Stimulated activated CD4-positive, alpha-beta T cell treated with anti-CD3 and anti-CD28 coated beads, Interleukin-1b, Interleukin-23, amount 100 ng/mL, for 1 hour (primary cell): ENCODE measurements at places on chromosomes 4 and X.

DNA sequence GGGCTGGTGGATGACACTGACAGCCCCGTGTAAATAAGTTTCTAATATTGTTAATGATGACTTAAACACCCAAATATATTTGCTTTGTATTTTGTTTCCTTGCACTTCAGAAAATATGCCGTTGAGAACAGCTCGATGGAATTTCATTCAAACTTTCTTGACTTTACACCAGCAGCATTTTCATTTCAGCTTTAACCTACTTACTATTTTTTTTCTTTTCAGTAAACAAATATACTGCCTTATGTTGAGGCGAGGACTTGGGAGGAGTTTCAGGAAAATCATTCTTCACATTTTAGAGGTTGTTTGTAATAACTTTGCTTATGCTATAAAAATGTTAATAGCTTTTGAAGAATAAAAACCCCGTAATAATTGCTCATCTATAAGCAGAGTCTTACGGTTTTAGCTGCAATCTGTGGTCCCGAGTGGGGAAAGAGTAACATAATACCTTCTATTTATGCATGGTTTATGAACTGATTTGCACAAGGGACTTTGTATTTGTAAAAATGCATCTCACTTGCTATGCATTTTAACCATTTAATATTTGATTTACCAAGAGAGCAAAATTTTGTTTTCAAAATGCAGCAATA is 14.1 kb upstream of the TENM3 start:
- DNase-seq = no peak

GRCh38 chr4:17427991-17428390 is 83.9 kb downstream of the QDPR start:
- DNase-seq = no peak

GRCh38 chrX:103215425-103215991 is 600 bp downstream of the BEX4 start:
- DNase-seq = no peak

DNA sequence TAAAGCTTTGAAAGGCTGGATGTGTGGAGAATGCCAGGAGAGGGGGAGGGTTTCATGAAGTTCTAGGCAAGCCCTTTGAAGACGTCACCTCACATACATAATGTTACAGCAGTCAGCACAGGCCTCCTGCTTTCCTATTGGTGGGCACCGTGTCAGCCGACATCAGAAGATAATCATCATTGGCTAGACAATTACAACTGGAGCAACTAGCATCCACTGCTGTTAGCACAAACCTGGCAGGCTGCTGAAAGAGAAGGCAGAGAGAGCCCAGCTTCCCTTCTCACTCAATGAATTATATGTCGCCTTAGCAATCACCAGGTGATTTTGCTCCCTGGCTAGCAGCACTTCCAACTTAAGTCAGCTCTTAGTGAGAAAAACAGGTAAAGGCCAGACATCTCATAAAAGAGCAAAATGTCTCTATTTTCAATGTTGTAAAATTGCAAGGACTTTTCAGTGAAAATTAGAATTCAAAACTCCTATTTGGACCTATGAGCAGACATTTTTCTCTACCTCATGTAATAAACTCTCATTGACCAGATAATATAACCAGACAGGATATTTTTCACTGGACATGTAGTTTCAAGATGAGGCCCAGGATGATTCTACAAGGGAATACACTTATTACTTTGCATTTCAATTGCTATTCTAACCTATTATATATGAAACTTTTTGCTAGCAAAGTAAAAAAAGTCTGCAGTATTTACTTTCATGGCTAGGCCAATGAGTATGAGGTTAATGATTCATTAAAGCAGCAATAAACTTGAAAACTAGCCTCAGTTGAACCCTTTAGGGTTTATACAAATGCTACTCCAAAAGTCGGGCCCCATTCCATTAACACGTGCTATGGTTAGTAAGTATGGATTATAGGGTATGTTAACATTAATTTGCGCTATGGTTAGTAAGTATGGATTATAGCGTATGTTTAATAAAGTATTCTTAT is 4.3 kb downstream of the ELOVL6 start:
- peak; percentile 37 for DNase-seq

DNA sequence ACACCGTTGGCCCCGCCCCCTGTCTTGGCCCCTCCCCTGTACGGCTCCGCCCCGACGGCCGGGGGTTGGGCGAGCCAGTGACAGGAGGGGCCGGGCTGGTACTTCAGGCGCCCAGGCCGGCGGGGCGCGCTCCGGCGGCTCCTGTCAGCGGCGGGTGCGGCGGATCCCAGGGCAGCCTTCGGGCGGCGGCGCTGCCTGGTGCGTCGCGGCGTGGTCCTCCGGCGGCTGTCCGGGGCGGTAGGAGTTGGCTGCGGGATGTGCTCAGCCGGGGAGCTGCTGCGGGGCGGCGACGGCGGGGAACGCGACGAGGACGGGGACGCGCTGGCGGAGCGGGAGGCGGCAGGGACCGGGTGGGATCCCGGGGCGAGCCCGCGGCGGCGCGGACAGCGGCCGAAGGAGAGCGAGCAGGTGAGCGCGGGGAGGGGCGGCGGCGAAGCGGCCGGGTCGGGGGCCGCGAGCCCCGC is at the start of gene FAM241A:
Gene FAM241A (plus strand): TSS at position 129 of the 464 bp plus-strand sequence. CDS start 127 bp downstream, at position 256.
- DNase-seq = peak; percentile 95

DNA sequence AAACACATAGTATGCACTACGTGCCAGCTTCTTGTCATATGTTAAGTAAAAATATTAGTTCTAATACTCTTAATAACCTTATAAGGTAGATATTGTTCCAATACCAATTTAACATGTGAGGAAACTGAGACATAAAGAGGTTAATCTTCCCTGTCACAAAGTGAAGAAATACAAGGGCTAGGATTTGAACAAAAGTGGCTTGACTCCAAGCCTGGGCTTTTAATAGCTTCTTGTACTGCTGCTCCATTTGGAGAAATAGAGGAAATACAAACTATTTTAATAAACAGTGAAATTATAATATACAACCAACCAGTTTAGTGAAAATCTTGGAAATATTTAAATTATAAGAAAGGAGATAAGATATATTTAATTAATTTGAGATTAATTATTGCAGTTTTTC is 33.2 kb downstream of the TLL1 start:
- no peak for DNase-seq

- DNase-seq = no peak
Observed at GRCh38 chr4:118816538-118817177, 19.3 kb downstream of the SEC24D start.

GRCh38 chrX:20252381-20253231 is 14.1 kb downstream of the RPS6KA3 start:
- DNase-seq = peak; percentile 34

DNA sequence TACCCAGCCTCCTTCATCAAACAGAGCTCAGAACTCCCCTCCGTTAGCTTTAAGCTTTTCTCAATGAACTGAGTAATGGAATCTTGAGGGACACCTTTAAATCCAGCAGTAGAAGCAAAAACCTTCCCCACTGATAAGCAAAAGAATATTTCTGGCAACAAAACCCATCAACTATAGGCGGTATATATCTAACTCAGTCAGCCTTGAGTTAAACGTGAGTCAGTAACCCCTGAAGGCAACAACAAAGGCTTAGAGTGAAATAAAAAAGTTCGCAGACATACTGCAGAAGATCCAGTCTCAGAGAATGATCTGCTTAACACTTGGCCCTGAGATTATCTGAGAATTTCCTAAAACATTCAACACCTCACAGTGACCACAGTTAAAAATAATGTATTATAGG is 77.2 kb downstream of the DMD start:
- no peak for DNase-seq

GRCh38 chr4:153152501-153153338 is 51.5 kb upstream of the TRIM2 start:
- DNase-seq = peak; percentile 45

GRCh38 chrX:48741834-48742233 is 19.7 kb upstream of the GLOD5 start:
- no peak for DNase-seq

GRCh38 chr4:7021355-7021754 is 21.8 kb upstream of the TADA2B start:
- DNase-seq = no peak

DNA sequence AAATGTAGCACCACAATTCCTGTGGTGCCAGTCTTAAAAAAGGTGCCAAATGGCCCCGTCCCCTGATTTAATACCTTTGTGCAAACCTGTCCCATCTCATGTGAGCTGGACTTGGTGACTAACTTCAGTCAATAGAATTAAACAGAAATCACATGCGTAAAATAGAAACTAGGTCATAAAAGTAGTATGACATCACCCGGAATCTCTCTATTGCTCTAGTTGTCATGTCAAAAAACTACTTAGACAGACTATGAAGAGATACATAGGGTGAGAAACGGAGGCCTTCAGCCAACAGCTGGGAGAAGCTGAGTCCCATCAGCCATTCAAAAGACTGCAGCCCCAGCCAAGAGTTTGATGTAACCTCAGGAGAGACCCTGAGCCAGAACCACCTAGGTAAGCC is 293.5 kb upstream of the HS3ST1 start:
- DNase-seq = no peak

DNA sequence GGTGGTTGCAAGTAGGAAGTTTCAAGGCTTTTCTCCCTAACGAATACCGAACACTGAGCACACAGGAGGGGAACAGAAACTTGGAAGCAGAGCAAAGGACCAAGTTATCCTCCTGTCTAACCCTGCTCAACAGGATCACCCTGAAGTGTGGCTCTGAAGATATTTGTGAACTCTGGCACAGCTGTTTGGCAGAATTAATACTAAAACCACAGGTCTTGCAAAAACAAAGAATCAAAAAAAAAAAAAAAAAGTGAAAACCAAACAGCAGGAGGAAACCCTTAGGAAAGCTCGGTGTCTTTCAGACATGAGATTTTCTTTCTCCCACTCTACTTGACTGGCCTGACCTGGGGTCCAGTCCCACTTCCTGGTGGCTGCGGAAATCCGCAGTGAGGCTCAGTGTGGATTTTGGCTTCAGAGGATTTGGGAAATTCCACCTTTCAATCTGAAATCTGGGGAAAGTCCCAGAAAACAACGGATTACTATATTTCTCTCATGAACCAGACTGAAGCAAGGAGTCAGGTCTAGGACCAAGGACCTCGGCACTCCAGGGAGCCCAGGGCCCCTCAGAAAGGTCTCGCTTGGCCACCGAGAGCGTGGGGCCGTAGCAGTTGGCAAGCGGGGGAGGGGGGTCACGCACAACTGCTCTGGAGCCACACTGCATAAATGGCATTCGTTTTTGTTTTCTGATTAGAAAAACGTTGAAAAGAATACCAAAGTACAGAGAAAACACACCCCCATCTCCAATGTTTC is 867 bp downstream of the TIFA start:
- DNase-seq = no peak
